HEK293T (cell line): ENCODE measurements at places on chromosomes 5 and 9.

- DNase-seq, result no peak
These were observed 44.5 kb upstream of the ANGPTL2 start for GRCh38 chr9:127166651-127167524.

DNA sequence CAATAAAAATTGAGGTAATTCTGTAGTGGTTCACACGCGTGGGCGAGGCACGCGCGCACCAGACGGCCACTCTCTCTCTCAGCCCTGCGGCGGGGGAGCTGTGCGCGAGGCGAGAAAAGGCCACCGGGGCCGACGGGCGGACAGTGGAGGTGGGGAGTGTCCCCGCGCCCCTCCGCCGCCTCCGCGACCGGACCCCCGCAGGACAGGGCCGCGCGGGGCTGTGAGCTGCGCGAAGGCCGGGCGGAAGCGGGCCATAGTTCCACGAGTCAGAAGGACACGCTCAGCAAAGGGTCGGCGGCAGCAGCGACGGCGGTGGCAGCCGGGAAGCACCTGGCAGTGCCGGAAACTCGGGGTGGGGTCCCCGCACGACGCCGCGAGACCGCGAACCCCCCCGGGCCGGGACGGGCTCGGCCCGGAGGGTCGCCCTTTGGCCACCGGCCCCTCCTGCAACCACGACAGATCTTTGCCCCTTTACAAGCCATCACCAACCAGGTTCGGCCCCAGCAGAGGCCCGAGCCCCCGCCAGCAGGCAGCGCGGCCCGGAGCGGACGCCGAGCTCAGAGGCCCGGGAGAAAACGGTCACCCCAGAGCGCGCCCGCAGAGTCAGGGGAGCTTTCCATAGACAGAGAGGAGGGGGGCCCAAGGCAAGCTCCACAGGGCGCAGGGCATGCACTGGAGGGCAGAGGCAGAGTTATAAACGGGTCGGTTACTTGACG is 60.9 kb downstream of the ZNF354C start:
- DNase-seq, result no peak

DNA sequence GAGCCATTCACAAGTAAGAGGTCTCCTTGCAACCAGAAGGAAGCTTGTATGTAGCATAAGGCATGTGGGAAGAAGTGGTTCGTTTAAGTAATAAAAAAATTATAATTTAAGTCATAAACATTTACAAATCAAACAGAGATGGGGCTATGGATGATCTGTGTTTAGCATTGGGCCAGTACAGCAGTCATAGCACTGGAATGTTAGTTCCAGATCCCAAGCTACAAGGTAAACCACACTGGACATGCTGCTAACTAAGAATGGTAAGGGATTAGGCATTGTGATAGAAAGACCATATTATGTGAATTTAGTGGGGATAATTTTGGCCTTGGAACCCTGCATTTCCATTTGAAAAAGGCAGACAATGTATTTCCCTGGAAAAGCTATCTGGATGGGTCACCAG is 170.4 kb upstream of the KCNN2 start:
- no peak for DNase-seq

DNA sequence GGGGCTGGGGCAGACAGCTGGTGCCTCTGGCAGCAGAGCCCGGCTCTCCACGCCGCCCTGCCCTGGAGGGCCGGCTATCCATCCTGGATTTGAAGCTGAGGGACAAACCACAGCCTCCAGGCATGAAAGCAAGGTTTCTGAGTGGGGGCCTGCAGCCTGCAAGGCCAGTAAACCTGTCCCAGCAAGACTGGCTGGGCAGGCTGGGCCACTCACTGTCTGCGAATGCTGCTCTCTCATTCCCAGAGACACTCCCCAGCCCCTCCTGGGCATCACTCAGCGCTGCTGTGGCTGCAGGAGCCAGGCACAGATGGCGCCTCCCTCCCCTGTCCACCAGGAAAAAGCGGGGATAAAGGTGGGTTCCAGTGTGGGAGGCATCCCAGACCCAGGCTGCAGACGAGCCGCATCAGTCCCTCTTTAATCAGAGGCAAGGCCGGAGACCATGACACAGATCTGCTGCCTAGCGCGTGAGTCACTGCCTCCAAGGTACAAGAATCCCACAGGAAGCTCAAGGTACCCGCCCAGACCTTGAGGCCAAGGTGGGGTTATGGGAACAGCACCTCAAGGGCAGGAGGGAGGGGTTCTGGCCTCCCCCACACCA is 118.0 kb downstream of the VAV2 start:
- no peak for DNase-seq

DNA sequence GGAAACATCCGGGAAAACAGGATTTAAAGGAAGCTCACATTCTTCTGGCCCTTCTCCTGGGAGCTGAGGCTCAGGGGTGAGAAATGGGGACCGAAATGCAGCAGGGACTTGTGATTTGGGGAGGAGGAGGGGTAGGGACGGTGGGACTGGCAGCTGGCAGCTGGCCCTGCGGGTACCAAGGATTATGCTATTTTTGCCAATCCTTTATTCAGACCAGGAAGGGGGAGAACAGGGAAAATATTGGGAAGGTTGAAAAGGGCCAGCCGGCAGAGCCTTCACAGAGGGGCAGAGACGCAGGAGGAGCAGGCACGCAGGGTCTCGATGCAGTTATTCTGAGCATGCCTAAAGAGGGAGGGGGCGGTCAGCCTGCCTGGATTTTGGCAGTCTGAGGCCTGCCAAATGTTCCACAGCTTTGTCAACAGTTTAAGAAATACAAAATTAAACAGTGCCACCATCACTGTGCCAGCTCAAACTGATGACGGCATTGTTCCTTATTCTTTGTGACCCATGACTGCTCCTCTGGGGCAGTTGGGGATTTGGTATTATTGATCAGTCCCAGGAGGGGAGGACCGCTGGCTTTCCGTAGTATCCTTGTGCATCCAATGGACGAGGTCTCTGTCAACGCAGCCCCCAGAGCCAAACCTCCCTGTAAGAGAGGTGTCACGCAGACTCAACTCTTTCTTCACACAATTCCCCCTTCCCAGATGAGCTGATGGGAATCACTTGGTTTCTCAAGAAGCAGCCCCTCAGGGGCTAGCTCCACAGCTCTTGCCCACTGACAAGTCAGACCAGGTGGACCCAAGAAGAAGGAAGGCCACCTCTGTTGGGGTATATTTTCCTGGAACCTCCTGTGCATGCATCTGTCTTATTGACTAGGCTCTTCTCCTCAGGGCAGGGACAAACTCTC is 553.3 kb downstream of the BNC2 start:
- DNase-seq, result no peak

DNA sequence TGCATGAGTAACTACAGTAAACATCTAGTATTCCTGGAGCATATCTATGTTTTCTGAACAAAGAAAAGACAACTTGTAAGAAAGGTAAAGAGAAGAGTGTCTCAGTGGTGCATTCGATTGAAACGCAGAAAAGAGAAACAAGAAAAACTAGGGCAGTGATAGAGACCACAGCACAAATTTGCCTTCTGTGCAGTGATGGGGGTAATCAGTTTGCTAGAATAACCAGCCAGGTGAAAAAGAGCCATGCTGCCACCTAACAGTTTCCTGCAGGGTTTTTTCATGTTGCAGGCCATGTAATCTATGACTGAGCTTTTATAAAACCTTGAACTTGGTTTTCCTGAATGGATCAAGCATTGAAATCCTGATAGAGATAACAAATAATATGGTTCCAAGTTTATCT is 198.4 kb upstream of the MEF2C start:
- DNase-seq, result no peak

- DNase-seq, result no peak
These were observed 67.2 kb downstream of the KIF4B start for GRCh38 chr5:155080721-155081120.

- no peak for DNase-seq
These were observed 634.0 kb downstream of the MAT2B start for GRCh38 chr5:164139423-164139822.

DNA sequence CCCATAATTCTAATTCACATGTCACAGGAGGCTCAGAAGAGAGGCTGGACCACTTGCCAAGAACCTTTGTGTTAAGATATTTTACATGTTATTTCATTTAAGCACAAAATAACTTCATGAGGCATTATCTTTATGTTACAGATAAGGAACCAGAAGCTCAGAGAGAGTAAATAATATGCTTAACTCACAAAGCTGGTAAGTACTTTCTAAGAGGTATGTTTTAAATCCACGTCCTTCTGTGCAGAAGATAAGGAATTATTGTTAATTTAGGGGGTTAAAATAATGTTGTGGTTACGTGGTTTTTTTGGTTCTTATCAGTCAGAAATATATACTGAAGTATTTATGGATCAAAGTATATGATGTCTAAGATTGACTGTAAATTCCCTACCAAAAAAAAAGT is 8.0 kb downstream of the STRBP start:
- DNase-seq, result no peak

- DNase-seq, result no peak
These were observed 67.9 kb upstream of the TNFSF8 start for GRCh38 chr9:114998326-114998725.

DNA sequence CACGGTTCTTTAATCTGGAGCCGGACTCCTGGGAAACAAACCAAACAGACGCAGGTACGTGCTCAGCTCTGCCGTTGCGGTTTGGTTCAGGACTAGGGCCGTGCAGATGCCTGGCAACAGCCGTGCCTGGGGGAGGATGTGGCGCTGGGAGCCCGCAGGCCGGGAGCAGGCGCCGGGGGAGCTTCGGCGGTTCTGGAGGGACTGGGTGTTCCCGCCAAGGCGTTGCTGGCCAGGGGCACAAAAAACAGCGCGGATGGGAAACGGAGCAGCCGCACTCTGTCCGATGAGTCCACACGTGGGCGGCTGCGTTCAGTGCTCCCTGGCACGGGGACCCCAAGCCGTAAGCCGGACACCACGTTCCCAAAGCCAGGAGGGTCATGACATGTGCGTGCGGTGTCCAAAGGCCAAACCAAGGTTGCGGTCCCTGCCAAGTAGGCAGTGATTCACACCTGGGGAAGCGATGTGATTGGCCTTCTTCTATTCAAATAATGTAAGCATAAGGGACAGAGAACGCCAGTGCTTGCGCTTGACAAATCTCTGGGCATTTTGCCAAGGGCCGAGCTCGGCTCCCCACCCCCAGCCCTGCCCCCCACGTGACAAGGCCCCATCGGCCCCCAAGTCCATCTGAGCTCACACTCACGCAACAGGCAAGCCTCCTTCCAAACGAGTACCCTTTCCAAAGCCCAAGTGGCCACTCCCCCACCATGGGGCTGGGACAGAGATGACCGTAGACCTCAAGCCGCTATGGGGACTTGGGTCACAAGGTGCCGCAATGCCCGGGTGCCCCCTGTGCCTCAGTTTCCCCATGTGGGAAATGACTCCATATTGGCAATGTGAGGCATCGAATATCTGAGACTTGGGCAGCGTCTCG is 49.7 kb upstream of the NKD2 start:
- DNase-seq, result no peak

DNA sequence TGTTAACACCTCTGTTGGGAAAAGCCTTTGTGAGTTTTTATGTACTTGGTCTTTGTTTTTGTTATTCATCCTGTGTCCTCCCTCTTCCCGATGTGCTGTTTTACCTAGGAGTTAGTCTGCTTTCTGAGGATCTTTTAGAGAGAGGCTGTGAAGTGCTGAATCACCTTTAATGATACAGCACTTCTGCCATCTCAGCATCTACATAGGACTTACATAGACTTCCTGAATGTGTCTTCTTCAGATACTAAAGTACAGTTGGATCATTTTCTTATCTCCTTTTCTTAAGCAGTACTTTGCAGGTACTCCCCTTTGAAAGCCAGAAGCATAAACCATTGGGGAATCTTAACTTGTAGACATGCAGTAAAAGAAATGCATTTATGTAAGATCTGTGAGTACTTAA is 31.5 kb downstream of the OTULIN start:
- no peak for DNase-seq

GRCh38 chr9:38234479-38235170 is 157.9 kb upstream of the ALDH1B1 start:
- DNase-seq, result no peak

DNA sequence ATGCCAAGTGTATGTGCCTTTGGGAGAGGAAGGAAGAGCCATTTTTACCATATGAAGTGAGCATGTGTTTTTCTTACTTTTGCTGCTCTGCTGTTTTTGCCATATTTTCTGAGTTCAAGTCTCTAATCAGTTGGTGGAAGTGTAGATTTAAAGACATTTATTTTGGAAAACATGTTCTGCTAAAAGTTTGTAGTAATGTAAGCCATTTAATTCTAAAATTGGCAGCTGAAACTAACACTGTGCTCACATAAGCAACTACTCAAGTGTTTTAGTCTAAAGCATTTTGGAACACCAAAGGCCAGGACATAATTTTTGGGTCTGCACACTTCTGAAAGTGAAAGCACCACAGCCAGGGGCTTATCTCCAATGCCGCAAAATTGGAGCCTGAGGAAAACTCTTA is 363.4 kb upstream of the ZNF608 start:
- DNase-seq, result no peak
